ENCODE measurements at places on chromosomes 3 and 15.

- DNase-seq = no peak
Measured at GRCh38 chr3:195580744-195581443, 2.8 kb downstream of the APOD start.

DNA sequence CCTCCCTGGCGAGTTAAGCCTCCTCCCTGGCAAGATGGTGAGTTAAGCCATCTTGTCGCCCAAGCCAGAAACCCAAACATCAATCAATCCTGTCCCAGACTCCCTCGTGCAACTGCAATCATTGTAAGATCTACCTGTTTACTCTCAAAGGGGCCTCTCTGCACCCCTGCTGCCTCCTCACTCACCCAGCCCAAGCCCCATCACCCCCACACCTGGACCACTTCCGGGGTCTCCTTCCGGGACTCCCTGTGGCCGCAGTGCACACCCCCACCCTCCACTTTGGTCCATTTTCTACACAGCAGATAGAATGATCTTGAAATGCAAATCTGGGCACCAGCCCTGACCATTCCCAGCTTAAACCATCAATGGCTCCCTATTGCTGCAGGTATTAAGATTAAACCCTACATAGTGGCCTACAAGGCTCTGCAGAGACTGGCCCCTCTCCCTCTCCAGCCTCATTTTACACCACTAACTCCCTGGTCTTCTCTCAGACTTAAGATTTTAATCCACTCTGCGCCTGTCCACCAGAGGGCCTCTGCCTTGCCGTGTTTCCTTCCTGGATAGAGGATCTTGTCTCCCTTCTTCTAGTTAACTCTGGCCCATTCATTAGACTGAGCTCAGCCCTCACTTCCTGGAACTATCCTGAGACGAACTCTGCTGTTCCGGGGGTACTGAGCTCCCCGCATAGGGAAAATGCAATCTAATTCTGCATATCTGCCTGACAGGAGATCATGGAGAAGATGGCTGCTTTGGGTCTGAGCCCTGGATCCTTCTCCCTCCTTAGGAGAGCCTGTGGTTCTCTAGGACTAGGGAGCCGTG, 41.9 kb upstream of the SLC6A1 start:
- DNase-seq = no peak

GRCh38 chr15:38997841-38998240, 433.2 kb upstream of the RASGRP1 start:
- DNase-seq = no peak

DNA sequence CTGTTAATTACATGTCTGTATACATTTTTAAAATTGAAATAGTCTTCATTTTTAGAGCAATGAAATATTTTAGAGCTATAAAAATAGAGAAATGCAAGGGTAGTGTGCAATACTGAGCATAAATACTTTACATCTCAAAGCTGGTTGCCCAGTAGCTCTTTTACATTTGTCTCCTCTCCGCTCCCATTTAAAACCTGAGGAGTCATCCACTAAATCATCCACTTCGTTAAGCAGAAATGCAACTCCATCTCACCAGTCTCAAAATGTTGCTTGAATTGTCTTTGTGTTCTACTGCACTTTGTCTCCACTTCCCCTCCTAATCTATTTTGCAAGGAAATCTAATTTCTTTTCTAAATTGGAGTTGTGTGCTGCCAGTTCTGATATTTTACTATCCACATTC, 563.6 kb downstream of the VGLL3 start:
- DNase-seq = no peak

DNA sequence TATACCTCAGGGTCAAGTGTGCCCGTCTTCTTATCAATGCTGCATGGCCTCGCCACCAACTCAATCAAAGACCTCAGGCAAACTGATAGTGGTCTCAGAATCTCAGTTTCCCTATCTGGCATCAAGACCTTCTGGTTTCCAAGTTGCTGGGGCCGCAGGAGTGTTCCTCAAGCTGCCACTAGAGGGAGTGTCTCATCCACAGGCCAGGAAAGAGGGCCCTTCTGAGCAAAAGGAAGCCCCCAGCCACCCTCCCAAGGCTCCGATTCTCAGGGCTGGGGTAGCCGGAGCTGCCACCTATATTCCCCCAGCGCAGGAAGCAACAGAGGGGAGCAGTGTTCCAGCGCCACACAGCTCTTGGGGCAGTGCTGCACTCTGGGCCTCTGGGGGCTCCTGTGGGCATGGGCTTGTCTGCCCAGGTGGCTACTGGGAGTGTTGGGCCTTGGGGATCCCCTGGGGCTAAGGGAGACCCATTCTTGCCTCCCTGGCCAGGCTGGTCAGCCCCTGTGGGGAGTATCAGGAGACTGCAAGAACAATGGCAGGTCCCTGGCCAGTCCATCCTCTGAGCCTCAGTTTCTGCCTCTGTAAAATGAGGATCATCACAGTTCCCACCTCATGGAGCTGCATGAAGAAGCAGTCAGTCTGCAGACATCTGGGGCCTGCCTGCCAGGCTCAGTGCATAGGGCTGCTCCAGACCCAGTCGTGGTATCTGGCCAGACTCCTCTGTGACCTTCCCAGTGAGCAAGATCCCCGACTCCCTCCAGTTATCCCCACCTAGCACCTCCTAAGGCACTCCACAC, 23.4 kb upstream of the SEC13 start:
- DNase-seq = peak; percentile 39

Measured in activated T-cell treated with anti-CD3 and anti-CD28 coated beads for 4 hours (primary cell).